CD4-positive, alpha-beta T cell treated with Interleukin-6 at 100 ng/mL for 8 hours (primary cell): ENCODE measurements at places on chromosomes 12 and 14.

- no peak for DNase-seq
Measured at GRCh38 chr12:106942775-106943174, 12.9 kb upstream of the TMEM263 start.

DNA sequence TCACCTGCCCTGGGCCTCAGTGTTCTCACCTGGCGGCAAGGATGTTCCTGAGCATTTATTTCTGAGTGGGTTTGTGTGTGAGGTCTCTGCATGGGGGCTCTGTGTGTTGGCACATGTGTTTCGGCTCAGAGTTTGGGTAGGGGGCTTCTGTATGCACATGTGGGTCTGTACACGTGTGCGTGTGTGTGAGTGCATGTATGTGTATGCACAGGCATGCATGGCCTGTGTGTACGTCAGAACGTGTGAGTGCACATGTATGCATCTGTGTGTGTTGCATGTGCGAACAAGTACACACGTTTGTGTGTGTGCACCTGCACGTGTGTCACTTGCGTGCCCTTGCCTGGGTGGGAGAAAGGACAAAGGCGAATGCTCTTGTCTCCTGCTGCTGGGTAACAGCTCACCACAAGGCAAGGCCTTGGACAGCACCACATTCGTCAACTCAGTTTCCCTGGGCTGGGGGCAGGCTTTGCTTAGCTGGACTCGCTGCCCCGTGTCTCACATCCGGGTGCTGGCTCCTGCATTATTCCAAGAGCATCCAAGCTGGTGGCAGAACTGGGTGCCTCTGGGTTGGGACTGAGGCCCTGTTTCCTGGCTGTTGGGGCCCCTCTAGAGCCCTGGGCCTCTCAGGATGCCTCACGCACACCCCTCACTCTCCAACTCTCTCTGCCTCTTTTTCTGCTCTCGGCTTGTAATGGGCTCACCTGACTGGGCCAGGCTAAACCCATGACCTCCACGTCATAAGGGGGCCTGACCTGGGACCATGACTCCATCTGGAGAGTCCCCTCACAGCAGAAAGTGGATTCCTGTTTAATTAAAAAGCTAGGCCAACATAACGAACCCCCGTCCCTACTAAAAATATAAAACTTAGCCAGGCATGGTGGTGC is 153.6 kb upstream of the C14orf180 start:
- DNase-seq, result no peak

- DNase-seq, result no peak
Measured at GRCh38 chr12:77214136-77214535, 148.8 kb upstream of the E2F7 start.

- peak; percentile 5 for DNase-seq
Measured at GRCh38 chr14:68663385-68664076, 129.3 kb downstream of the ZFP36L1 start.

- DNase-seq, result peak; percentile 32
Measured at GRCh38 chr12:40224439-40225291, at the start of gene LRRK2. Gene LRRK2 (plus strand): TSS chr12:40224997. CDS start chr12:40225132, 135 bp downstream.

DNA sequence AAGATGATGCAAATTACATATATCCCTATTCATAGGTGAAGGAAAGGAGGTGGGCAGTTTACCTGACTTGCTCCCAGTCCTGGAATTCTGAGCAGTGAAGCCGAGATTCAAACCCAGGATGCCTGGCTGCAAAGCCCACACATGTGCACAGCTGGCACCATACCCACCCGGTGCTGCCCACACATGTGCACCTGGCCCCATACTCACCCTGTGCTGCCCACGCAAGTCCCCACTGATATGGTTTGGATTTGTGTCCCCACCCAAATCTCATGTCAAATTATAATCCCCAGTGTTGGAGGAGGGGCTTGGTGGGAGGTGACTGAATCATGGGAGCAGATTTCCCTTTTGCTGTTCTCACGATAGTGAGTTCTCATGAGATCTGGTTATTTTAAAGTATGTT is 179.2 kb upstream of the C14orf180 start:
- DNase-seq, result no peak

GRCh38 chr14:73237786-73238423 is 599 bp downstream of the PAPLN start:
- DNase-seq, result no peak
